Inflammatory macrophage treated with lipopolysaccharide for 4 hours (primary cell): ENCODE measurements at places on chromosomes 2 and 18.
A peak's percentile ranks its signal among the peaks of the same experiment; 100 is the strongest.

- no peak for DNase-seq
These were observed 177.1 kb downstream of the RNF144A start for GRCh38 chr2:7094231-7094741.

DNA sequence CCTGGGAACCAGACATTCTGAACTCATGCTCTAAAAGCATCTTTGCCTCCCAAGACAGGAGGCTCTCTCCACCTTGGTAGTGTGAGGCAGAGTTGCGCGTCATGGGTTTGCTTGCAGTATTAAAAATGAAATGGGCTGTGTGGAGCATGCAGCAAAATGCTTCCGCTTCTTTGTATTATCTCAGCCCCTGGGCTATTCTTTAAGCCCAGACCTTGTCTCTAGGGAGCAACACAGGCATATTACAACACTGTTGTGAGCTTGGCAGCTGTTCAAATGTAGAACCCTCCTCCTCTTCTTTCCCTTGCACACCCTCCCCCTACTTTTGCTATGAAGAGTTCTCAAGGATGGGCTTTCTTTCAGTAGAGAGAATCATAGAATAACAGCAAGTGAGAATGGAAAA is 185.1 kb upstream of the LHCGR start:
- DNase-seq, result no peak

GRCh38 chr2:43085929-43086328 is 140.5 kb downstream of the ZFP36L2 start:
- no peak for DNase-seq

DNA sequence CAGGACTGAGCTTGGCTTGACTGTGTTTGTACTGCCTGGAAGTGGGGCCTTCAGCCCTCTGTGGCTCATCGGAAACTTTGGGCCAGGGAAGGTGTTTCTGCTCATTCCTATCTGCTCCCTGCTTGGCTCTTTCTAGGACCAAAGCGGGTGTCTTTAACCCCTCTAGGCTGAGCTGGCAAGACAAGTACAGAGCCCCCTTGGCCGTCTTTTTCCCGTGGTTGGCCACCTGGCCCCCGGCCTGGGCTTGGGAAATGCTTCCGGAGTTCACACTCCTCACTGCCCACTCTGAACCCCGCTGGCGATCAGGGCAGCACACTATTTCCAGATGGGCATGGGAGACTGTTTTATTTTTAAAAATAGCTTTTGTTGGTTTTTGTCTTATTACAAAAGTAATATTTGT is 243.0 kb downstream of the DYSF start:
- no peak for DNase-seq

- DNase-seq, result no peak
These were observed 9.3 kb downstream of the SP140 start for GRCh38 chr2:230234845-230235244.

DNA sequence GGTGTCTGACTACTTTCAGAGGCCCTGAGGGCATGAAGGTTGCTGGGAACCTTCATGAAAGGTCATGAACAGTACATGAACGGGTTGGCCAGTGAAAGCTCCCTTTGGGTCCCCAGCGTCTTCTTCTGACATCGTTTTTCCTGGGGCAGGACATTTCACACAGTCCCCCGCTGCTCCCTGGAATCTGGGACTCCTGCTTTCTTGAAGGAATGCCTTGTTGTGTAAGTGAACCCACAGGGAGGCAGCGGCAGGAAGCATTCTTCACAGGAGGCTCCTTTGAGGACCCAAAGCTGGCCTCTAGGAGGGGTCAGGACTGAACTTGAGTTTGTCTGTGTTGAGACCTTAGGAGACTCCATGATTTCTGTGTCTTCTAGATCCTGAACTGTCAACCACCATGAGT is 144.3 kb downstream of the KCNE4 start:
- DNase-seq, result no peak

DNA sequence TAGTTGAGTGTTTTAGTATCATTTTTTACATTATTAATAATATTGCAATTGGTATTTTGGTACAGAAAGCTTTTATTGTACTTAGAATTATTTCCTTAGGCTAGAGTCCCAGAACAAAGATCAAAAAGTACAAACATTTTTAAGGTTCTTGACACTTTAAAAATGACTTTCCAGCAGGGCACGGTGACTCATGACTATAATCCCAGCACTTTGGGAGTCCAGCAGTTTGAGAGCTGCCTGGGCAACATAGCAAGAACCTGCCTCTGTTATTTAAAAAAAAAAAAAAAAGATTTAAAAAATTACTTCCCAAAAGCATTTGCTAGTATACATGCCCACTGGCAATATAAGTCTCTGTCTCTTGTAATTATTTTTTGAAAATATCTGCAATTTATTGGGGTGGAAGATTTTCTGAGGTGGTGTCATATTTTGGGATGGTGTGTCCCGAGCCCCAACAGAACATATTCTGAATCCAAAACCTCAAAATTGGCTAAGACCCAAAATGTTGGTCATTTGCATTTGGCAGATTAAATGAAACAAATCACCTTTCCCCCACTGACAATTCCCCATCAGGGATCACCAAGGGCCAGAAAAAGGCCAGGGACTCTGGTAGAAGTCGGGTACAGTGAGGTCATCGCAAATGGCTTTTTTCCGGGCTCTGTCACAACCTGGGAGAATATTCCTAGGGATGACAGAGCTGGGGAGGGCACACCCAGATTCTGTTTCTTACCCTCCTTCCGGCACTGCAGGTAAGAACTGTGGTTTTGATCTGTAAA is 42.1 kb downstream of the NIFK start:
- DNase-seq, result no peak

- no peak for DNase-seq
These were observed 16.8 kb upstream of the CUL3 start for GRCh38 chr2:224601923-224602322.

DNA sequence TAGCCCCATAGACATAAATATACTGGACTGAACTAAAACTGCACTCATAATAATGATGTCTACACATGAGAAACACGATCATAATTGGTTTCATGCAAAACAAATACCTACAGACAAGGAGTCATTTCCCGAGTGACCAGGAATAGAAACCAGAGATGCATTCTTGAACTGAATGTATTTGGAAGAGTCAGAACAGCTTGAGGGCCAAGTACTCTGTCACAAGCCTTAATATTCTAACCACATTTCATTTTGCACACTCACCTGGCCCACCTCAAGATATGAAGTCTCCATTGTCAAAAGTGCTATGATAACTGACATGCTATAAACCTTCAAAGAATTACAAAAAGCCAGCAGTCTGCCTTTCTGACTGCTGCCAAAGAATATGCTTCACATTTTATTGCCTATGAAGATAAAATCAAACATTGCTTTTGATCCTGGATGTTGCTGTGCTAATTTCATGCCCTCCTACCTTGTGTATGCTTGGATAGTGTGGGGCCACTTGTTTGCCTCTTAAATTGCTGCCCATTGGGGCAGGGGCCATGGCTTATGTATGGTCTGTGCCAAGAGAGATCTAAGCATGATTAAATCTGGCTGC is 18.9 kb upstream of the ASAP2 start:
- no peak for DNase-seq

- no peak for DNase-seq
These were observed 36.9 kb upstream of the KCNG2 start for GRCh38 chr18:79760881-79761280.

GRCh38 chr2:522776-523175 is 154.4 kb downstream of the TMEM18 start:
- DNase-seq, result no peak

DNA sequence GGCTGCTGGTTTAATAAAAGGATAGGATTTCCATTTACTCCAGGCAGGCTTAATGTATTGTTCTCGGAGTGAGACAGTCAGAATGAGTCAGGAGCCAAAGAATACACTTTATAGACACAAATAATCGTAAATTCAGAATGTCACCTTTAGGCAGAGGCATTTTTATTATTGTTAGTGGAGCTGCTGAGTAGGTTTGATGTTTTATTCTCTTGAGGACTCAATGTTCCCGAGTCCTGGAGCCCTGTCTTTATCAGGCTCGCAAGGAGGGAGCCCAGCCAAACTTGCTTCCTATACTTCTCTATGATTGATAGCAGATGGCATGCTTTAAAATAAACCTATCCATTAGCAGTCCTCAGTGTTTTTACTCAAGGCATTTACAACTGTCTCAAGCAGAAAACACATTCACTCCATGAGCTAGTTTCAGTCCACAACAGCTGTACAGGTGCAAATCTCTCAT is 492.3 kb upstream of the ZEB2 start:
- DNase-seq, result no peak

DNA sequence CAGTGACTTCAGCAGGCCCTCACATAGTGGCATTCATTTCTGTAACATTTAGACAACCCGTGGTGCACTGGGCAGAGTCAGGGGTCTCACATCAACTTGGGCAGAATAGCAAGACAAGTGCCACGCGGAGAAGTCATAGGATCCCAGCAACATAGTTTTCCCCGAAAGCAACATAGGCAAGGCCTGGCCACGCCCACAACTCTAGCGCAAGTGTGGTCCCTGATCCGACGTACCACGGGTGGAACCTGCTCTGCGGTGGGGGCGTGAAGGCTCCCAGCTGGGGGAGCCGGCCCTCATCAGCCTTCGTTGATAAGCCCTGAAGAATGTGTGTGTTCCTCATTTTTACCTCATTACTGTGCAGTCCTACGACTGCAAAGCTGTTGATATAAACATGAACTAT is 261.2 kb downstream of the EIPR1 start:
- DNase-seq, result no peak

GRCh38 chr2:146457221-146457620 is 1387.6 kb upstream of the ACVR2A start:
- DNase-seq, result no peak

DNA sequence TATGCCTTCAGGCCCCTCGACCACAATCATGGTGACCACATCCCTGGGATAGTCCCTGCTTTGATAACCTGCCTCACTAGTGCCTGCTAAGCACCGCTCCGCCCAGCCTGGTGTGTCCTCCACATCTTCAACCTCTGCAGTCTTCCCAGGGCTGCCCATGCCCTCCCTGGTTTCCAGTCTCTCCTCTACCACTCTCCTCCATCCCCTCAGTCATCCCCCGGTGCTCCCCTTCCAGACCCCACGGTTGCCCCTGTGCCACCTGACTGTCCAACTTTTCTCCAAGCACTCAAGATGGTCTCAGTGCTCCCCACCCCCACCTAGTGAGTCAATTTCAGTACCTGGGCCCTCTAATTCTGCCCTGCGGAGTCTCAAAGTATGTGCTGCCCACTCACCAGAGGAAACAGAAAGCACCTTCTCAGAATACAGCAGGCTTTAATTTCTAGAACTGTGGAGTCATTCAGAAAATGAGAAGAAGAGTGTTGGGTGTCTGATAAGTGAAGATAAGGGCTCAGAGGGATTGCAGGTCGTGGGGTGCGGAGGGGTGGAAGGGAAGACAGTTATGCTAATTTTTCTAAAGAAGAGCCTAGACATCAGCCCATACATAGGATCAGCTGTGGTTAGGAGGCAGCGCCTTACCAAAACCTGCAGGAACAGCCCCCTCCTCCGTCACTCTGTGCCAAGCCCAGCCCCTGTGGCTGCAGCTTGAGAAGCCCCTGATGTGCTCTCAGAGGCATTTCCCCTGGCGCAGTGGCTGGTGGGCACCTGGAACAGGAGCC is 53.6 kb upstream of the CAB39 start:
- peak; percentile 27 for DNase-seq

- DNase-seq, result no peak
These were observed 125.9 kb upstream of the MYCN start for GRCh38 chr2:15814403-15814802.

- DNase-seq, result no peak
These were observed 523.3 kb downstream of the TRIB2 start for GRCh38 chr2:13240061-13240460.

DNA sequence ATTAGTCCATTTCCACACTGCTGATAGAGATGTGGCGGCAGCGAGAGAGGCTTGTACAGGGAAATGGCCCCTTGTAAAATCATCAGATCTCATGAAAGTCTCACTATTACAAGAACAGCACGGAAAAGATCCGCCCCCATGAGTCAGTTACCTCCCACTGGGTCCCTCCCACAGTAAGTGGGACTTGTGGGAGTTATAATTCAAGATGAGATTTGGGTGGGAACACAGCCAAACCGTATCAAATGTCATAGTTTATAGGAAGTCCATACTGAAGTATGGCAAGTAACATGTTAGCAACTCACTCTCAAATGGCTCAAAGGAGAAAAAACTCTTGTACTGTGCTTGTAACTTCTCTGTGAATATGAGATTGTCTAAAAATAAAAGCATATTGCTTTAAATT is 56.1 kb downstream of the FARP2 start:
- no peak for DNase-seq

- DNase-seq, result no peak
These were observed 41.1 kb upstream of the TCF4 start for GRCh38 chr18:55629133-55629532.

GRCh38 chr2:237269138-237269875 is 144.7 kb downstream of the COL6A3 start:
- DNase-seq, result no peak

DNA sequence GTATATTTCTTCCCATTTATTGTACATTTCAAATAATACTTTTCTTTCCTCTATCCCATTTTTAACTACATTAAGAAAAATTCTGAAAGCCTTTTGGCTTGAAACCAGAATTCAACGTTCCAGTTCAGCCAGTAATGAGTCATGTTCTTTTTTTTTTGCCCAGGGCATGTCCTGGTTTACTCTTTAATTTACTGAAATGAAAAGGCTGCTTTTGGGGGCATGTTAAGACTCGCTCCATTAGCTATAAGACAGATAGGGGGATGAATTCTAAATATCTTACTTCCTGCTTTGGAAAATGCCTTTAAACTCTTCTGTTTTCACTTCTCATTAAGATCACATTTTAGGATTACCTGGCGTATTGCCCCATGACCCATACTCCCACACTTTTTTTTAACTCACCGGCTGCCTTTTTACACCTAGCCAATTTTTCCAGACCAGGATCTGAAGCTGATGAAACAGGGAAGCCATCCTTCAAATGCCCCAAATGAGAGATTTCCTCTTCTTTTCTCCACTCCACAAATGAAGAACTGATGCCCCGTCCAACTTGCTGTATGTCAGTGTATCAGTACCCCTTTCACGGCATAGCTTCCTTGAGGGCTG is 585 bp downstream of the ABCA12 start:
- no peak for DNase-seq

DNA sequence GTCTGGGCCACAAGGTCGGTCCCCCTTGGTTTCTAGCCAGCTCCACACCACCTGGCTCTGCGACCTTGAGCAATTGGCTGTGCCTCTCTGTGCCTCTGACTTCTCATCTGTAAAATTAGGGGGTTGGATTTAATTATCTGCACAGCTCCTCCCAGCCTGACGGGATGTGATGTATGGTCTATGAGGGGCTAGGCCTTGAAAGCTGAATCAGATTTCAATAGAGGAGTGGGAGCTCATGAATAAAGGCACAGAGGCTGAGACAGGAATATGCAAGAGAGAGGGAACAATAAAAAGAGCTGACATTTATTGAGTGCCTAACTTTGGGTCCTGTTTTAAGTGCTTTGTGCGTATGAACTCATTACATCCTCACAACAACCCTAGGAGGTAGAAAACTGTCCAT is 104.7 kb downstream of the ALK start:
- DNase-seq, result no peak
